ENCODE measurements at places on chromosomes 3 and 15.

DNA sequence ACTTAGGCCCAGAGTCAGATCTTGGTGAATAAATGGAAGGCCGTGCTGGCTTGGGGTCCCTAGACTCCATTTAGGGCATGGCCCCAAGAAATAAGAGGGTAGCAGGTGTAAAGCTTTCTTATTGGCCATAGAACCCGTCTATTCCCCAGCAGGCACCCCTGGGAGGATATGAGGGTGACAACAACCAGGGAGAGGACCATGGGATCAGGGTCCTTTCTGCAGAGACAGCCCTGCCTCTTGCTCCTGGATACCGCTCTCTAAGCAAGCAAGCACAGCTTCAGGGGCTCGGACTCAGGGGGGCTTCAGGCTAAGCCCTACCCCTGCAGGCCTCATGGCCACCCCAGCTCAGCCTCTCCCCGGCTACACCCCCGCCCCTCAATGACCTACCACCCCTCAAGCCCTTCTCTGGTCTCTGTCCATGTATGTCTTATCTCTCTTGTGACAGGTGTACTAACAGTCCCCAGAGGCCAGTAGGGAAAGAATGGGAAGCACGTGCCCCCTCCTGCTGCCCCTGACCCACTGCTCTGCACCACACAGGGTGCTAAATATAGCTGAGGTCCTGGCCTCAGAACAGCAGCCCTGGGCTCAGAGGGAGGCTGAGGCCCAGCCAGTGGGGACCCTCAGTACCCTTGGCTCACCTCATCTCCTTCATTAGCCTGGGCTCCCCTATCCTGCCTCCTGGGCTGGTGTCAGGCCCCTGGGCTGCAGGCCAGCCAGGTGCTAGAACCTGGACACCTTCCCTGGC lies 1.9 kb downstream of the XIRP1 start:
- DNase-seq = no peak

GRCh38 chr15:92073044-92073785 lies 219.7 kb downstream of the SLCO3A1 start:
- no peak for DNase-seq

DNA sequence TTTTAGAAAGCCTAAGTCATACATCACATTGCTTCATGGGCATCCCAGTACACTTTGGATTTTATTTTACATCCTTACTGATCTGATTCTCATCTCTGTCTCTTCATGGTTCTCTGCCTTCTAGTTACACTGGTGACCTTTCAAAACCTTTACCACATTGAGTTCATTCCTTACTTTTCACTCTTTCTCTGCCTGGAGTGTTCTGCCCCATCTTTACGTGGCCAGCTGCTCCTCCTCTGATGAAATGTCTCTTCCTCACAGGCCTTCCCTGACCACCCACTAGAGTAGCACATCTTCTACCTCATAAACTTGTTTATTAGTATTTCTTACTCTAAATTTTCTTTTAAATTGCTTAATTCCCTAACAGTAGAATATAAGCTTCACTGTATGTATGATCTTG lies 17.7 kb downstream of the CTNNB1 start:
- DNase-seq = no peak

DNA sequence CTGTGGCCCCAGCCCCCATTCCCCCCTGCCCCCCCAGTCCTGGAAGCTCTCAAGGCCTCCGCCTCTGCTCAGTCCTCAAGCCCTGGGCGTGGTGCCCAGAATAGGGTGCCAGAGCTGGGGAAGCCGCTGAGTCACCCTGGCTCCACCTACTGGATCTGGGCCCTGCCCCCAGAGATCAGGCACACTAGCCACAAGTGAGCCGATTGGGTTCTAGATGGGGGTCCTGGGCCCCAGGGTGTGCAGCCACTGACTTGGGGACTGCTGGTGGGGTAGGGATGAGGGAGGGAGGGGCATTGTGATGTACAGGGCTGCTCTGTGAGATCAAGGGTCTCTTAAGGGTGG lies 5.7 kb downstream of the EIF4G1 start:
- no peak for DNase-seq

- DNase-seq = no peak
Measured at GRCh38 chr3:161851941-161852566, 355.4 kb downstream of the OTOL1 start.

- no peak for DNase-seq
Measured at GRCh38 chr3:15271785-15272381, 60.5 kb downstream of the SH3BP5 start.

DNA sequence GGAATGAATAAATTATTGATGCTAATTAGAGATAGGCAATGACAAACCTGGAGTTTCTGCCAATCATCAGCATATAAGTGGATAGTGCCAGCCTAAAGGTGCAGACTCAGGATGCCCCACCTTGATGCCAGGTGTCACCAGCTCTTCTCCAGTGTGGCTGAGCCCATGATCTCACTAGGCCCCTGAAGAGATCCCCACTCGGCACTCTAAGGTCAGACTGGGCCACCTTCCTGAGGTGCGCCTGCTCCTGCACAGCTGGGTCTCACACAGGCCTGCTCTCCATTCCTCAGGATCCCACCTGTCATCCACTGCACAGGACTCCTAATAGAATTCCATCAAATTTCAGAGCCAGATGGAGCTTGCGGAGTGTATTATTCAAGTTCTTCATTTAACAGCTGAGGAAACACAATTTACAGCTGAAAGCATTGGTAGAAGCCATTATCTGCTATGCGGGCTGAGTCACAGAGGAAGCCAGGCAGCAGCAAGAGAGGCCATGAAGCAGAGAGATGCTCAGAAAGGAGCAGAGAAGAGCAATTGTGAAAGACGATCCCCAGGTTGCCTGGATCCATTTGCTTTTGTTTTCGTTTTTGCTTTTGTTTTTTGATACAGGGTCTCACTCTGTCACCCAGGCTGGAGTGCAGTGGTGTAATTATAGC lies 25.1 kb upstream of the FSTL1 start:
- DNase-seq = no peak

GRCh38 chr3:133891662-133892378 lies 3.9 kb downstream of the RAB6B start:
- no peak for DNase-seq

DNA sequence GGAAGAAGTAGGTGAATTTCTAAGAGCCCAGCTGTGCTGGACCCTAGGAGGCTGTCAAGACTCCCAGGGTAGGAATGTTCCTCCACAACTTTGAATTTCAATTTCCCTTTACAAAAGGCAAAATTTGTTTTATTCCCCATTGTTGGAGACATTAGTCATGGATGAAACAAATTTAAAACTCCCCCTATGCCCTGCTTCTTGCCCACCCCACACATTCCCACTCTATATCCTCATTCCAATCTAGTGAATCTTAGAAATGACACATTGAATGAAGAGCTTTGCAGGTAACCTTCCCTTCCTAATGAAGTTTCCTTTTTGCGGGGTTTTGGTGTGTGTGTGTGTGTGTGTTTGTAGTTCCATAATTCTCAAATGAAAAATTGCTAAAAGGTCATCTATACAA lies 72.6 kb downstream of the CCNL1 start:
- DNase-seq = no peak

DNA sequence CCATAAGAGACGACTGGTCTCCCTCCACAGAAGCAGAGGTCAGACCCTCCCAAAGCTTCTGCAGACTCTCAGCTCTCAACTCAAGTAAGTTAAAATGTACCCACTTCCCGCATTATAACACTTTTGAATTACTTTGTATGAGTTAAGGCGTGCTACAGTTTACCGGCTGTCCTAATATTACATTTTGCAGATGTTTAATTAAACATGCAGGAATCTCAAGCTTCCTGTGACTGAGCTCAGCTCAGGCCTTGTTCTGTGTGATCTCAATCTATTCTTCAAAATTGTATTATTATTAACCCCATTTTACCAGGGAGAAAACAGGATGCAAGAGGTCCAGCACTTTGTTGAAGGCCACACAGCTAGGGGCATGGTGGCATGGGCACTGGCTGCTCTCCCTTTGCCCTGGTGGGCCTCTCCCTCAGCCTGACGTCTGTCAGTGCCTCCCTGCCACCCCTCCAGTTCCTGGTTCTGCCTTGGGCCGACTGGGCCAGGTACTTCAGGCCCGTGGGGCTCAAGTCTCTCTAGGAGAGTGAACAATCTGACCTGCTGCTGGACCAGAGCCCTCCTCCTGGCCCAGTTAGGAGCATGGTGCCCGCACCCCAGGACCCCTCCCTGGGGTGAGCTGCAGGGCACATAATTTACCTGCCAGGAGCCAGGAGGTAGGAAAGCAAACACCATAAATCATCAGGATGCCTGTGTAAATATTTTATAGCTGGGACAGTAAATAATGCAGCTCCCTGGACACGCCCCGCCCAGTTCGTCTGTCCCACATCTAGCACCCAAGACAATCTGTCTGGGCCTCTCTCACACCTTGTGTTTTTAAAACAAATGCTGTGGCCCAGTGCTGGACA lies 14.9 kb upstream of the RFT1 start:
- no peak for DNase-seq

DNA sequence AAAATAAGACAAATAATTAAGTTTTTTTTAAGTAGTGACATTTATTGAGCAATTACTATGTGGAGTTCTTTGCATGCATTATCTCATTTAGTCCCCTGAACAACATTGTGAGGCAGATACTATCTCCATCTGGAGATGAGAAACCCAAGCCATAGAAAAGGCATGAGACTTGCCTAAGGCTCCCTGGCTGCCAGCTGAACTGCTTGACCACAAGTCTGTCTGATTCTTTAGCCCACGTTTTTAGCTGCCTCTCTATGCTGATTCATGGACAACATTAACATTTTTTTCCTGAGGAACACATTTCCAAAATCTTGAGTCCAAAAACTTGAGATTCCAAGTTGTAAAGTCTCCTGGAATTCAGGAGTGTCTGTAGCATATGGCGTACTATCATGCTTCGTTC lies 263.6 kb upstream of the GOLGA6L4 start:
- no peak for DNase-seq

DNA sequence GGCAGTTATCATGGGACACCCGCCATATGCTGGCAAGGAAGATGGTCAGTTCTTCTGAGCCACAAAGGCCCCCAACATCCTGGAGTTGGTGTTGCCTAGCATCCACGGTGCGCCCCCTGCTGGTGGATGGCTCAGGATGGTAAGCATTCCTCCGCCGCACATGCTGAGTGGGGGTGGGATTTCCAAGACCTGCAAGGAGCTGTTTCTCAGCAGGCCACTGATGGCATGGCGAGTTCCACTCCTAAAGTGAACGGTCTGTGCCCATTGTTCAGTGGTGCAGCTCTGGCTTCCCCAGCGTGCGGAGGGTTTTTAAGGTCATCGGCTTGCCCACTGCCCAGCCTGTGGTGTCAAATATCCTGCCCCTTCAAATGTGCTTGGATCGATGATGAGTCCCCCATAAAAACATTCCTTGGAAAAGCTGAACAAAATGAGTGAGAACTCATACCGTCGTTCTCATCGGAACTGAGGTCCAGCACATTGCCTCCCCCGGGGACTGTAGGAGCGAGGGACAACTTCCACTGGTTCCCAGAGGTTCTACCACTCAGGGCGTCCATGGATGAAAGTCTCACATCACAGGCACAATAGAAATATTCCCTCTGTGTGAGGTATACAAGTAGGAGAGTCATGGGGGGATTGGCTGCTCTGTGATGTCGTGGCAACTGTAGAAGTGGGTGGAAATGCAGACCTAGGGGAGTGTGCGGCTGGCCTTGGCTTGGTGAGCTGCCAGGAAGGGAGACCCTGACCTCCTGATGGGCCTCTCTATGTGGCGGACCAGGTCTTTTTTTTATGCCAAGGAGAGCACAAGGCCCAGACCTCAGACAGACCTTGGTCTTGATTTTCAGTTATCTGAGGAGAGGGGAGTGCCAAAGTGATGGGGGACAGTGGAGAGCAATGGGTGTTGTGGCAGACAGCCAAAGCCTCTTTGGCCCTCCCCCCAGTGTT lies 102.0 kb downstream of the SNRPN start:
- no peak for DNase-seq

- DNase-seq = no peak
Measured at GRCh38 chr3:172138792-172139507, 99.6 kb downstream of the FNDC3B start.

- no peak for DNase-seq
Measured at GRCh38 chr3:172869368-172869771, 118.8 kb downstream of the ECT2 start.

GRCh38 chr15:69836526-69837230 lies 261.0 kb downstream of the TLE3 start:
- no peak for DNase-seq

- DNase-seq = no peak
Measured at GRCh38 chr3:132854856-132855535, 132.8 kb upstream of the NPHP3 start.

DNA sequence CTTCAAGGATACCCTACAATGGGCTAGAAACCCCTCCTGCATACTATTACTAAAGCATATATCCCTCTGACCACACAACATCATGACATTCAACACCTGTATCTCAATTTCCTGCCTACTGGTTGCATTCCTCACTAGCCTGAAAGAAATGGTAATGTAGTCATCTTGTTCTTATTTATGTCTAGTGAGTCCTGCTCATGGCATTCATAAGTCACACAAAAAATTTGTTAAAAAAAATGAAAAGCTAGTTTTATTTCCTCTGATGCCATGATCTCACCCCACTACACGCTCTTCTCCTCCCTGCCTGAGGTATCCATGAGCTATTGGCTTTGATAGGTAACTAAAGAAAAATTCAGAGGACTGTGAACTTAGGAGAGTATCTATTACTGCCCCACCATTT lies 284.5 kb downstream of the ZNF385D start:
- no peak for DNase-seq

- no peak for DNase-seq
Measured at GRCh38 chr15:98121536-98121935, 161.0 kb downstream of the ARRDC4 start.

DNA sequence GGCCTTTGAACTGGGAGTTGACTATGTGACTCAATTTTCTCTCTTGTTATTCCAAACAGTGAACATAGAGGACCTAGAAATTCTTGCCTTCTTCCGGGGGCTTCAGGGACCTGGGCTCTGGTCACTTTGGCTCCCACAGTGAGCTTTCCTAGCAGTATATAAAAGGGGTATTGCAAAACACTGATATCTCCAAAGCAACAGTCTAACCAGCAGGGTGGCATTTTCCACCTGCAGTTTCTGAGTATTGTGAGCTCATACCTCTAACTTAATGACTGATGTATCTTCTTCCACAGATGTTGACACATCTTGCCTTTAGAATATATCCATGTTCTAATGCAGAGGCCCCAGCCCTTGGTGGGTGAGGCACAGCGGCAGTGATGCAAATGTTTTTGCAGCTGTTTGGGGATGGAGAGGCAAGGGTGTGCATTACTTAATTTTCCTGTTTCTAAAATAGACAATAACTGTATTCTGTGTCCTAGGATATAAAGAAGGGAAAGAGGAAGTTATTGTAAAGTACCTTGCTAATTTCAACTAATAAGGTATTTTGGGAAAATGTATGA lies 45.7 kb upstream of the ADGRG7 start:
- DNase-seq = no peak

Measured in cortex of kidney (tissue), 1 donor.